ENCODE measurements at places on chromosomes 1 and 21.

DNA sequence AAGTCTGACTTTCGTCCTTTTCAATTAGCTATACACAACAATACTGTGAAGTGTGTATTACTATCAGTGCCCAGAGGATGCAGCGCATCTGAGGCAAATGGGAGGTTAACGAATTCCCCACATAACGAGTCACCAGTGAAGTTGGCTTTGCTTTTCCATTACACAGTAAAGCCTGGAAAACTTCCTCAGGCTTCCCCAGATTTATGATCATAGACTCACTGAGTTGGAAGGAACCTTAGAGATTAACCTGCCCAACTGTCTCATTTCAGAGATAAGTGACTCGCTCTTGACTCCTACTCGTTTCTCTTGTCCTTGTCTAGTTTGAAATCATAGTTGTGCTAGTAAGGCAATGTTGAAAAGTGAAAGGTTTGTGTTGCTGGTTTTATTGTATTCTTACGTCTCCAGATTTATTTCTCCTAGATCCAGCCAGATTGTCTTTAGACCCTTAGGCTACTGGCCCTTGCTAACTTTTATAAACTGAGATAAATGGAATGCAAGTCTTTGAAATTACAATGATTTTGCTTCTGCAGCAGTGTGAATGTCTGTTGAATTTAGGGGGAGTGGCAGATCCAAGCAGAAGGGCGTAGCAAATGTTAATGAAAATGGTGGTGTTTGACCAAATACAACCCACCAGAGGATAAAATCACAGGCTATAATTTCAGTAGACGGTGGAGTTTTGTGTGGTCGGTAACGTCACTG is 17.3 kb downstream of the S1PR1 start:
- DNase-seq = no peak

- DNase-seq = no peak
Observed at GRCh38 chr1:172144445-172145061, 275.9 kb upstream of the C1orf105 start.

DNA sequence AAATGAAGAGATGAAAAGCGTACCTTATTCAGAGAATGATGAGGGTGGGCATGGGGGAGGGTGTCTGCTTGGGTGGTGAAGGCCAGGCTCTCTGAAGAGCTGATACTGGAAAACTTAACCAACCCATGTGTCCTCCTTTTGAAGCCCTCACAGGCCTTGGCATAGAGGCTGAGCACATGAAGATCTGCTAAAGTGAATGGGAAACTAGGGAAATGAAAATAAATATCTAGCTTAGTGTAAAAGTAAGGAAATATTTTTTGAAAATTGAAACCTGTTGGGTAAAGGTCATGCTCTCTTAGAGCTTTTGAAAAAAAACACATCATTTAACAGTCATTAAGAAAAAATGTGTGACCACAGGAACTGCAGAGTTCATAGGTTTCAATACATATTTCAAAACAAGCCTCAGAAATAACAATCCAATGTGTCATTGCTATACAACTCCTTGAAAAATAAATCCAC is 40.5 kb upstream of the RALGPS2 start:
- DNase-seq = no peak

DNA sequence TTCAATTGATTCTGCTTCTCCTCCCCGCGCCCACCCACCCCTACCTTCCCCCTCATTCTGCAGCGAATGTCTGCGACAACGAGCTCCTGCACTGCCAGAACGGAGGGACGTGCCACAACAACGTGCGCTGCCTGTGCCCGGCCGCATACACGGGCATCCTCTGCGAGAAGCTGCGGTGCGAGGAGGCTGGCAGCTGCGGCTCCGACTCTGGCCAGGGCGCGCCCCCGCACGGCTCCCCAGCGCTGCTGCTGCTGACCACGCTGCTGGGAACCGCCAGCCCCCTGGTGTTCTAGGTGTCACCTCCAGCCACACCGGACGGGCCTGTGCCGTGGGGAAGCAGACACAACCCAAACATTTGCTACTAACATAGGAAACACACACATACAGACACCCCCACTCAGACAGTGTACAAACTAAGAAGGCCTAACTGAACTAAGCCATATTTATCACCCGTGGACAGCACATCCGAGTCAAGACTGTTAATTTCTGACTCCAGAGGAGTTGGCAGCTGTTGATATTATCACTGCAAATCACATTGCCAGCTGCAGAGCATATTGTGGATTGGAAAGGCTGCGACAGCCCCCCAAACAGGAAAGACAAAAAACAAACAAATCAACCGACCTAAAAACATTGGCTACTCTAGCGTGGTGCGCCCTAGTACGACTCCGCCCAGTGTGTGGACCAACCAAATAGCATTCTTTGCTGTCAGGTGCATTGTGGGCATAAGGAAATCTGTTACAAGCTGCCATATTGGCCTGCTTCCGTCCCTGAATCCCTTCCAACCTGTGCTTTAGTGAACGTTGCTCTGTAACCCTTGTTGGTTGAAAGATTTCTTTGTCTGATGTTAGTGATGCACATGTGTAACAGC is 339.9 kb downstream of the NTNG1 start:
- peak; percentile 60 for DNase-seq

DNA sequence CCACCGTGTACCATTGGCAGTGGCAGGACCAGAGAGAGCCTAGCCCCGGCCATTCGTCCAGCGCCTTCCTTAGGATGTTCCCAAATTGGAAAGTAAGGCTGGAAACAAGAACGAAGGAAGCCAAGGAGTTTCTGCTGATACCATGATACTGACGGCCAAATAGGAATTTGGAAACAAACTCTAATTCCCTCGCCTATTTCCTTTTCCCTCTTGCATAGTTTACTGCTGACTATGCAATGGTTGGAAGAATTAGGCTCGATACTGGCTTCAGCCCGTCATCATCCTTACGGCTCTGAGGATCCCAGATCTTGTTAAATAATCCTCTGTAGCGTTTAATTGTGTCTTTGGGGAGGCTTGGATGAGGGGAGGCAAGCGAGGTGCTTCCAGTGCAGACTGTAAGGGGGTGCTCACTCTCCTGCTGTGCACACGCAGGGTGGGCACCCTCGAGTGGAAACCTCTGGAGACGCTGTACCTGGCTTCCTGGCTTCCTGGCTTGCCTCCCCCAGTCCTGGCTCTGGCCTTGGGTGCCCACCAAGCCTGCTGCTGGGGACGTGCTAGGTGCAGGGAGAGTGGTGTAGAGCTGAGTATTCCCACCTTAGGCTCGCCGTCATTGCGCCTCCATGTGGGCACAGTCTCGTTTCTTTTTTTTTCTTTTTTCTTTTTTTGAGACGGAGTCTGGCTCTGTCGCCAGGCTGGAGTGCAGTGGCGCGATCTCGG is 27.4 kb upstream of the CAMTA1 start:
- no peak for DNase-seq

DNA sequence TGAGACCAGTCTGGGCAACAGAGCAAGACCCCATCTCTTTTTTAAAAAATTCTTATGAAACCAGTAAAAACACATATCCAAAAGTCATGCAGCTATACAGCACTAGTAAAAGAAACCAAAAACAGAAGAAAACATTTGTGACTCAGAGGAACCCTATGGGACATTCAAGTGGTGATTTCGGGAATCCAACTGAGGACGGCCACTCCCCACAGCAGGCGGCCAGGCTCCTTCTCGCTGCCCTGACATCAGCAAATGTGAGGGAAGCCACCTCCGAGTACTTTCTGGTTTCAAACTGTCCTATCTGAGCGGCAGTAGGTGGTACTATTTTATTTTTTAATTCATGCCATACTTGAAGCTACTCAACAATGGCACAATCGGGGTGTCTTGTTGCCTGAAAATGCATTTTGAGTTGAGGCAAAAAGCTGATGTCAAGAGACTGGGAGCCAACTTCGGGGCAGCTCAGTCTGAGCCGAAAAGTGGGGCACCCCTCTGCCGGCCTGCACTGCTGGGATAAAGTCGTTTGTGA is 3.3 kb downstream of the SUMO3 start:
- DNase-seq = no peak

GRCh38 chr21:41411449-41412089 is 14.5 kb upstream of the MX1 start:
- no peak for DNase-seq

DNA sequence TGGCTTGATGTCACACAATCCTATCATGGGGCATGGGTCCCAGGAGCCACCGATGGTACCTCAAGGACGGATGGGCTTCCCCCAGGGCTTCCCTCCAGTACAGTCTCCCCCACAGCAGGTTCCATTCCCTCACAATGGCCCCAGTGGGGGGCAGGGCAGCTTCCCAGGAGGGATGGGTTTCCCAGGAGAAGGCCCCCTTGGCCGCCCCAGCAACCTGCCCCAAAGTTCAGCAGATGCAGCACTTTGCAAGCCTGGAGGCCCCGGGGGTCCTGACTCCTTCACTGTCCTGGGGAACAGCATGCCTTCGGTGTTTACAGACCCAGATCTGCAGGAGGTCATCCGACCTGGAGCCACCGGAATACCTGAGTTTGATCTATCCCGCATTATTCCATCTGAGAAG is 46.3 kb downstream of the ACP6 start:
- no peak for DNase-seq

DNA sequence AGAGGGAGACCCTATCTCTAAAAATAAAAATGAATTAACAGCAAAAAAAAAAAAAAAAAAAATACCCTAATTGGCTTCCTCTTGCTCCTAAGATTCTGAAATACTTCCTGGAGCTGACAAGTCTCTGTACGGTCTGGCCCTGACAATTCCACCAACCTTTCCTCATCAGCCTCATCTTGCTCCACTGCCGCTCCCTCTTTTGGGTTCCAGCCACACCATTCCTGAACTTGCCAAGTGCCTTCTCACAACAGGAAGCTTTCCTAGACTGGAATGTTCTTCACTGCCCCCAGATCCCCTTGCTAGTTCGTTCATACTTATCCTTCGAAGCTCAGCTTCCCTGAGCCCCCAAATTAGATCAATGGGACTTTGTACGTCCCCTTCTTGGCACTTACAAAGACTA is 37.0 kb downstream of the AKNAD1 start:
- DNase-seq = no peak

- DNase-seq = peak; percentile 91
Observed at GRCh38 chr1:151060007-151060656, at the start of gene MLLT11. Gene MLLT11, plus strand, starts transcription at chr1:151060397. Its CDS starts 6,828 bp downstream, at chr1:151067225.

GRCh38 chr21:21268061-21268471 is 269.9 kb downstream of the NCAM2 start:
- DNase-seq = peak; percentile 6

- peak; percentile 15 for DNase-seq
Observed at GRCh38 chr1:71228742-71229365, 148.0 kb upstream of the ZRANB2 start.

DNA sequence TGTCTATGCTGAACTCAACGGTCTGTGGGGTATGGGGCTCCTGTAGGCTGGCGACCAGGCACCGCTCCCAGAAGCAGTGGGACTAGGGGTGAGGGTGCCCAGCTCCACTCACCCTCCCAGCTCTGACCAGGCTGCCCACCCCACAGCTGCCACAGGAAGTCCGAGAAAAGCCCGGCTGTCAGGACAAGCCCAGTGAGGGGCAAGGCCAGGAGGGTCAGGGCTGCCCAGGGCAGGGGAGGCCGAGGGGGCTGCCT is 3.5 kb upstream of the TMEM52 start:
- no peak for DNase-seq

DNA sequence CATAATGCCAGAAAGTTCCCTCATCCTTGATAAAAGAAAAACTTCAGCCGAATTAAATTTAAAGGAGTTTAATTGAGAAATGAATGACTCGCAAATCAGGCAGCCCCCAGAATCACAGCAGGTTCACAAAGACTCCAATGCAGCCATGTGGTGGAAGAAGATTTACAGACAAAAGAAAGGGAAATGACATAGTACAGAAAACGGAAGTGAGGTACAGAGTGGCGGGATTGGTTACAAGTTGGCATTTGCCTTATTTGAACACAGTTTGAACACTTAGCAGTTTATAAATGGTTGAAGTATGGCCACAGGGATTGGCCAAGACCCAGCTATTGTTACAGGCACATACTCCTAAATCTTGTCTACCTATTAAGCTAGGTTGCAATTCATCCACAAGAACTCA is 46.6 kb downstream of the HIVEP3 start:
- no peak for DNase-seq

DNA sequence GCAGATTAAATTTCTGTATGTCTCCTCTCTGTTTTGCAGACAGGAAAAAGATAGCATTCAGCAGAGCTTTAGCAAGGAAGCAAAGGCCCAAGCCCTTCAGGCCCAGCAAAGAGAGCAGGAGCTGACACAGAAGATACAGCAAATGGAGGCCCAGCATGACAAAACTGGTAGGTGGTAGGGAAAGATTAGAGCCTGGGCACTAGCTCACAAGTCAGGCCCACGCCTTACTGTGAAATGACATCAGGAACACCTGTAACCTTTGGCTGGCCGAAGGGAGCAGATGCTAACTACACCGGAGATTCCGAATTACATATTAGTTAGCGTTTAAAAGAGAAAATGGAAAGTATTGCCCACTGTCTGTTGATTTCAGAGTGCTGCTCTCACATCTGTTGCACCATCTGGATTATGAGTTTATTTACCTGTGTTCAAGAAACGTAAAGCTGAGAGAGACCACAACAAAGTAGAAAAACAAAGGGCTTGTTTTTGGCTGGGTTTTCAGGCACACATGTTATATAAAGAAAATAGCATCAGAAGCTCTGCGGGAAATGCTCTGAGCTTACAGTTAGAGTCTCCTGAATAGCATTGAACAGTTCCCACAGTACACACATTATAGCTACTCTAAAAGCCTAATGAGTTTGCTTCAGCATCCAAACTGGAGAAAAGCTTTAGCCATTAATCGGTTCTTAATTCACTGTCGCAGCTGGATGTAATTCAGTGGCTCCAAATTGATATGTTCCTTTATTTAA is 160.0 kb downstream of the SDCCAG8 start:
- DNase-seq = no peak

DNA sequence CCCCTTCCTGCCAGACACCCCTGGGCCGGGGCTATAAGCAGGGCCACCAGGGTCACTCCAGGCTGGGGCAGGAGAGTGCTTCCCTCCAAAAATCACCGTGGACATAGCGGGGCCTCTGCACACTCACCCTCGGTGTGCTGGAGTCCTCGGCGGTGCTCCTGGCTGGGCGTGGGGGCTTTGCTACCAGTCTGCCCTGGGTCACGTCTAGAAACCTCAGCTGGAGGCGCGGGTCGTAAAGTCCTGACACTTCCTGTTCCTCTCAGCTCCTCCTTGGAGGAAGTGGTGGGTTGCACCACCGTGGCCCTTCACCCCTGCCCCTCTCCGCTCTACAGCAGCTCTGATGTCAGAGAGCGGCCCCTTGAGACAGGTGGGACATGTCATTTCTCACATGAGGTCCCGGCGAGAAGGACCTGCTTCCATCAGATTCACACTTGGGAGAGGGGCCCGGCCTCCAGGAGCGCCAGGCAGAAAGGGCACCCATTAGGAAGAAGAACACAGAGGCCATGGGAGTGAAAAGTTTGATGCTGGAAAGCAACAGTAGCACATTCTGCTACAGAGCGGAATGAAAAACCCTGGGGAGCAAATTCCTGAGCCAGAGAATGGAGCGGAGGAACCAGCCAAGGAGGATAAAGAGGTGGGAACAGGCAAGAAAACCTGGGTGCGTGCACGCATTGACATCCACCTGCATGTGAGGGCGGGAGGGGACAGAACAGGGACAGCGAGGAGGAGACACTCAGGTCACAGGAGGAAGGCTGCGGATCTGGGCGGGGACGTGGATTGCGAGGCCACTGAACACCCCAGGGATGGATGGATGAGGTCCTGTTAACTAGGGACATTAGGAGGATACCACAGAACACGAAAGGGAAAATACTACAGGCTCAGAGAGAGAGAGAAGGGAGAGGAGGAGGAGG is at the start of gene ITGB2:
Gene ITGB2, minus strand, starts transcription at position 206 of the 911 bp plus-strand sequence. CDS start 10,117 bp downstream, outside the sequence.
- DNase-seq = no peak

GRCh38 chr1:9729523-9729922 is 78.0 kb downstream of the PIK3CD start:
- DNase-seq = no peak

GRCh38 chr1:208127792-208128529 is 116.2 kb downstream of the PLXNA2 start:
- DNase-seq = no peak
